CD4-positive, alpha-beta T cell treated with Interleukin-17A for 1 hour (primary cell): ENCODE measurements at places on chromosomes 3 and 15.

DNA sequence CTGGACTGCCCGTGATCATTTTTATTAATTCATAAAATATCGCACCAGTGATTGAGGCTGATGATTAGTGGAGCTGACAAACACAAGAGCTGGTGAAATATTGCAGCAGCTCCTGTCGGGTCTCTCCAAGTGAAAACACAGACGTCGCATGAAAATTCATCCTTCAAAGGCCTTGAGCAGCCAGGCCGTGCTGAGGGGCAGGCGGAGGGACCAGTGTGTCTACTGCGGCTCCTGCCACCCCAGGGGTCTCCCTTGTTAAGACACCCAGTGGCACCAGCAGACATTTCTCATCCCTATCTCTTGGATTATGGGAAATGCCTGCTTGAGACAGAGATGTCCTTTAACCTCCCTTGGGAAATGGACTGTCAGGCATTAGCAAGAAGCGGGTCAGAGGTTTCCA, 289.4 kb upstream of the TLE3 start:
- DNase-seq, result no peak

DNA sequence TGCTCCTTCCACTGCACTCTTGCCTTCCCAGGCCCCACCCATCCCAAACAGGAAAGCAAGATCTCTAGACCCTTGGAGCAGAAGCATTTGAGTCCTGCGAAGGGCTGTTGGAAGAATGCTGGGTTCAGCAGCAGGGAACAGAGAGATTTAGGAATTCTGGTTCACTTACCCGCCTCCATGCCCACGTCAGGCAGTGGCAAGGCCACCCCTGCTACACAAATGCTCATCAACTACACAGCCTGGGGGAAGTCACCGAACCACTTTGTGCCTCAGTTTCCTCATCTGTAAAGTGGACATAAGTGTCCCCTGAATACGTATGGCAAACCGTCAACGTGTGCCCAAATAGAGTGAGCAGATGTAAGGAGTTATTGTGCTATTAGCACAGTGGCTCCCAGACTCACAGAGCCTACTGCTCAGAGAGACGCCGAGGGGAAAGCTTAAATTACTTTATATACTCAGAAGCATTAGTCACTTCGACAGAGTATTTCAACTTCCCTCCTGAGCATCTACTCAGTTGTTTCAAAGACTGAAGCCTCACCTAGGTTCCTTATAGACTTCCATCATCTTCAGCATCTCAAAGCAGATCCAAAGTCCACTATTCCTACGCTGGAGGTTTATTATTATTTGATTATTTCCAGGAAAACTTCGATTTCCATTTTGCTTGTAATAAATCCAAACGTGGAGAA, 905 bp downstream of the HOMER2 start:
- DNase-seq, result no peak

- no peak for DNase-seq
Observed at GRCh38 chr3:50381383-50381782, 22.1 kb upstream of the TMEM115 start.

- no peak for DNase-seq
Observed at GRCh38 chr3:37526511-37526910, 335.2 kb upstream of the CTDSPL start.

- DNase-seq, result no peak
Observed at GRCh38 chr3:62154457-62155148, 218.7 kb downstream of the FEZF2 start.

DNA sequence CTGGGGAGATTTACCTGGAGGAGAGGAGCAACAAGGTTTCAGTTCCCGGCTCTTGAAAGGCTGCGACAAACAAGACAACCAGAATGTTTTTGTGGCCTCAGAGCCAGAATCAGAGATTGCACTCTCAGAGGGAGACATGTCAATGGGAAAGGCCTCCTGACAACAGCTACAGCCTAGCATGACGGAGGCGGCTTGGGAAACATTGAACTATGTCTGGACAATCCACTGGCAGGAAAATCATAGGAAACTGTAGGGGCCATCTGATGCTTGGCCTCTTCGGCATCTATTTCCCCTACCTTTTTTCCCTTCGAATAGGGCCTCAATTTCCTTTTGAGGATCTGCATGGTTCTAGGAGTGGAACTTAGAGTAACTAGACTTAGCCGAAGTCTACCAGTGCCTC, 13.2 kb upstream of the PTPN23 start:
- DNase-seq, result no peak

- DNase-seq, result no peak
Observed at GRCh38 chr3:52202384-52203077, 4.6 kb downstream of the ALAS1 start.
